Gastrocnemius medialis (tissue), 4 donors: ENCODE measurements at places on chromosomes 12 and 14. TPM values are rescaled to one million over a fixed set of nuclear protein-coding genes. Genes with fewer than 3 reads are reported as not detected.

The A2M gene
- 129 TPM for total RNA-seq

The SLC16A7 gene
- total RNA-seq = 3.8 TPM

The SLC10A1 gene
- total RNA-seq = 0.22 TPM

The SLCO1B1 gene
- total RNA-seq = 0.16 TPM

The SLC8B1 gene
- total RNA-seq = 21.2 TPM

The HAL gene
- total RNA-seq = 0.59 TPM

The PLEK2 gene
- total RNA-seq = not detected

The FBXO21 gene
- 141 TPM for total RNA-seq

The DENND5B gene
- total RNA-seq = 12.5 TPM

The HOXC12 gene
- total RNA-seq = not detected

The KRT2 gene
- not detected for total RNA-seq

The EP400 gene
- total RNA-seq = 16.6 TPM

The DIO3 gene
- not detected for total RNA-seq

The DPPA3 gene
- total RNA-seq = not detected

The RAD9B gene
- total RNA-seq = 0.33 TPM

The AKAP3 gene
- total RNA-seq = 0.91 TPM

The CCDC196 gene
- total RNA-seq = not detected

The RPGRIP1 gene
- not detected for total RNA-seq

The PLEKHD1 gene
- total RNA-seq = 0.10 TPM

The POTEG gene
- total RNA-seq = not detected

The GSKIP gene
- total RNA-seq = 15.1 TPM

The AKT1 gene
- total RNA-seq = 53.9 TPM

The SLC5A8 gene
- not detected for total RNA-seq

The OR10P1 gene
- total RNA-seq = not detected

The BHLHE41 gene
- 11.4 TPM for total RNA-seq

The ACOT6 gene
- total RNA-seq = not detected

The TMPRSS12 gene
- not detected for total RNA-seq

The WNT1 gene
- total RNA-seq = not detected

The ALDH1L2 gene
- total RNA-seq = 4.0 TPM

The RHEBL1 gene
- 0.46 TPM for total RNA-seq

The GOLGA3 gene
- total RNA-seq = 31.0 TPM

The CLEC4E gene
- not detected for total RNA-seq

The PTHLH gene
- not detected for total RNA-seq

The ANP32D gene
- total RNA-seq = not detected

The RPS6KL1 gene
- total RNA-seq = 17.9 TPM

The SIX6 gene
- total RNA-seq = 0.40 TPM

The PLXNC1 gene
- 2.2 TPM for total RNA-seq

The LYSET gene
- 13.6 TPM for total RNA-seq

The ZDHHC22 gene
- total RNA-seq = not detected

The TAS2R20 gene
- total RNA-seq = not detected

The VWF gene
- total RNA-seq = 95.1 TPM

The SYNE3 gene
- total RNA-seq = 4.7 TPM

The C12orf56 gene
- total RNA-seq = not detected

The CRIP2 gene
- 47.1 TPM for total RNA-seq

The GARIN6 gene
- total RNA-seq = not detected

The KRT6C gene
- total RNA-seq = not detected

The ACTN1 gene
- total RNA-seq = 10.0 TPM
